Glutamatergic neuron (in vitro differentiated cells): ENCODE measurements at places on chromosomes 4 and X. TPM values are rescaled to one million over a fixed set of nuclear protein-coding genes. Genes with fewer than 3 reads are reported as not detected.
A peak's percentile ranks its signal among the peaks of the same experiment; 100 is the strongest.

DNA sequence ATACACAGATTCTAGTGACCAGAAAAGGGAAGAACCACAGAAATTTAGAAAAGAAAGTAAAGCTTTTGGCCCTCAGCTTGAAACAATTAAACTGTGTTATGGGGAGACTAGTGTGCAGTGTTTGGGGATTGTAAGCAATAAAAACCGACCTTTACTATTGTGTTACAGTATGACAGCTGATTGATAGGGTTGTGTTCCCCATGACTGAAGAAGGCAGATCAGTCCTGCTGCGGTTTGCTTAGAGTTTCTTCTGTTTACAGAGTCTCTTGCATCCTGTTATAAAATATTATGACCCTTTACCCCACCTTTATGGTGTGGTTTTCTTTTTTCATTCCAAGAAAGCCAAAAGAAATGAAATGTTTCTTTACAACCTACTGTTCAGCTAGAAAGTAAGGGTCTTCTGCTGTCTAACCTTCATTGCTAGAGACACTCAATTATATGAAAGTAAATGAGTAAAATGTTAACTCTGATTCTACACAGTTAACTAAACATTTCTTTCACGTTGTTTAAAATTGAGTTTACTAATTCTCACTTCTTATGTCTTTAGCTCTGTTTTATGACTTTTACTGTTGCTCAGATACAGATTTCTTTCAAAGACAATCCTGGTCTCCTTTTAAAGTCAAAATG is 18.1 kb downstream of the CHIC1 start:
- DNase-seq, result no peak

Gene MAGT1
- 8.6 TPM for total RNA-seq

DNA sequence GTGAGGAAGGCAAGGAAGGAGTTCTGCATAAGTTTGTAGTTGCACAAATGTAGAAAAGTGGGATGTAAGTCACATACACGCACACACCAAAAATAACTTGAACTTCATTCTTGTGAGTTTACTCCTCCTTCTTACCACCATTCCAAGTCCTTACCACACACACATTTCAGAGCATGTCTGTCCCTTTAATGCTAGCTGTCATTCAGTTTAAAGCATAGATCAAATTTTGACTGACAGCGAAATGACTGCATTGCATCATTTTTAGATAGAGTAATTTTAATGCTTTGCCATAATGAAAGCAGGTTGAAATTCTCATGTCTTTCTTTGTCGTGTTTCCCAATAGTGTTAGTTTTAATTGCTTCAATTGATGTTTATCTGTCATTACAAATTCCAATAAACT is 629.6 kb upstream of the HTR2C start:
- no peak for DNase-seq

Gene LETM1
- 48.5 TPM for total RNA-seq

DNA sequence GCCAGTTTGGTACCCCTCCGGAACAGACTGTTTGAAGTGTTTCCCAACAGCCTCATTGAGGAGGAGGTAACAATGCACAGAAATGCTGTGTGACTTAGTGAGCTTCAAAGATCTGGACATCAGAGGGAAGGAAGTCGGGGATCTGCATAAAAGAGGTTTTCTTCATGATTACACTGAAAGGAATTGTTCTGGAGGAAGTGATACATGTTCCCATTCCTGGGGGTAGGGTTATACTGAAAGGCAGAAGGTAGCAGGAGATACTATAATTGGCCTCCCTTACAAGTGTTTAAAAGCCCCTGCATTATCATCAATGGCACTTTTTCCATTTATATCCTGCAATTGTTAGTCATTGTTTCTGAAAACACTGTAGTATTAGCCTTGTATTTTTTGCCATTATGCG is 94.0 kb upstream of the DKK2 start:
- no peak for DNase-seq

Gene JADE3
- 14.0 TPM for total RNA-seq

DNA sequence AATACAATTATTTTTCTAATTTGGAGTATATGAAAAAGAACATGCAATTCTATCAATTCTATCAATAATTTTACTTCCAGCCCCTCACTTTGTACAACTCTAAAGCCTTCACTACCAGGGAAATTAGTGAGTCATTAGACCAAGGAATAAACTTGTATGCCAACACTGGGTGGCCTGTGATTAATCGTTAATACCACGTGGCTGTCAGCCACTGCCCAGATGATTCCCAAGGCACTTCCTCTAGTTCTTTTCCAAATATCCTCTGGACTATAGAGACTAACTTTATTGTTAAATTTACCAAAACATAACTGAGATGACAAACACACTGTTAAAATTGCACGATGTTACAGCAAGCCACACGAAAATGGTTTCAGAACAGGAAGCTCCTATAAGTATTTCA is 45.7 kb downstream of the MID1 start:
- no peak for DNase-seq

DNA sequence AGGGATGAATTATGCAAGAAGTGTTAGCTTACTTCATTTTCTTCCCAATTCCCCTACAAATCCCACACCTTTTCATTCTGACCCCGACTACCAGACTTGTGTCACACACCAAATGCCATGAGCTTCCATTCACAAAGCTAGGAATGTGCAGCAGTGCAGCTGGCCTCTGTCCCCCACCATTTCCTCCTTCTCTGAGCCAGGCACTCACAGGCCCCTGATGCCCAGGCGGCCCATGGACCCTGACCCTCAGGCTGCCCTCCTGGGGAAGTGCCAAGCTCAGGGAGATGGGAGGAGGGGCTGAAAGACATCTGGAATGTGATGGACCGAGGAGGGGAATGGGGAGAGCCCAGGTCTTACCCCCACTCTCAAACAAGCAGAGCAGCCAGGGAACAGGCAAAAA is 67.0 kb upstream of the BCOR start:
- DNase-seq, result no peak

GRCh38 chr4:60034361-60034760 is 1165.8 kb upstream of the ADGRL3 start:
- DNase-seq, result no peak

- DNase-seq, result no peak
These were observed 146.6 kb upstream of the CPEB2 start for GRCh38 chr4:14855719-14856061.

DNA sequence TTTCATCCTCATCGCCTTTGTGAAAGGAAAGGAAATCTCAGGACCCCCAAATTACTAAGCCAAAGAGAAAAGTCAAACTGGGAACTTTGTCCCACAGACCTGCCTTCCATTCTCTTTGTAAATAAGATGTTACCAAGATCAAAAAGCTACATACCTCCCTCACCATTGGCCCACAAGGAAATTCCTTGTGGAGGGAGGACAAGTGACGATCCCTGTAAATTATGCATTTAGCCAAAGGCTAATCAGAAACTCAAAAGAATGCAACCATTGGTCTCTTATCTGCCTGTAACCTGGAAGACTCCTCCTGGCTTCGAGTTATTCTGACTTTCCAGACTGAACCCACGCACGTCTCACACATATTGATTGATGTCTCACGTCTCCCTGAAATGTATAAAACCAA is 70.3 kb downstream of the SHOX start:
- no peak for DNase-seq

DNA sequence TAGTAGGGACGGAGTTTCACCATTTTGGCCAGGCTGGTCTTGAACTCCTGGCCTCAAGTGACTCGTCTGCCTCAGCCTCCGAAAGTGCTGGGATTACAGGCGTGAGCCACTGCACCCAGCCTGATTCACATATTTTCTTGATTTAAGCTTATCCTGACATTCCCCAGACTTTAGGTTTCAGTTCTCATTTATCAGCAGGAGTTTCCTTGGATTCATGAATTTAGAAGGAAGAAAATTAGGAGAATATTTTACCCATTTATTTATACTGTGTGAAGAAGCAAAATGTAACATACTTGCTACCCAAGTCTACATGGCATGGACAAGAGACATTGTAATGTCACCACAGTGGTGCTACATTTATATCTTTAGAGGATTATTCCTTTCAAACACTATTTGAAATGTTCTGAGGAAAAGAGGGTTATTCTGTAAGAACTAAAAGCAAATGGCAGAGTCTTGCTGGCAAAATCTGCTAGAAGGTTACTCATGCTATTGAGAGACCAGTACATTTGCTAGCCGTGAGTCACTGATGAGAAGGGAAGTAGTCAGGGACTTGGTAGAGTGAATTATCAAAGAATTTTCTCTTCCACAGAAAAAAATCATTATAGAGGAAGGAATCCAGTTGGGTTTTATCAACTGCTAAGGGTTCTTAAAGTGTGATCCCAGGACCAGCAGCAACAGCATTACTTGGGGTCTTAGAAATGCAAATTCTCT is 26.1 kb upstream of the CFAP299 start:
- no peak for DNase-seq

DNA sequence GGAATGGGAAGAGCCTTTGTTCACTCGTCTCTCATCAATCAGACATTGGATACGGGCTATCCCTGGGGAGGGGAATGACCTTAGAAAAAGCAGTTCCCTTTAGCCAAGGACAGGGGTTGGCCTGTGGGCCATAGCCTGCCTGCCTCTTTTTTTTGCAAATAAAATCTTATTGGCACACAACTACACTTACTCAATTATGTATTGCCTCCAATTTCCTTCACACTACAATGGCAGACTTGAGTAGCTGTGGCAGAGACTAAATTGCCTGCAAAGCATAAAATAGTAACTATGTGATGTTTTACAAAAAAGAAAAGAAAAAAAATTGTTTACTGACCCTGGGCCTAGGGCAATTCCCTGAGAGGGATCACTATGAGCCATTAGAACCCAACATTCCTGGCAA is 23.4 kb downstream of the PPP1R2C start:
- no peak for DNase-seq

Gene GPC4
- 32.8 TPM for total RNA-seq

DNA sequence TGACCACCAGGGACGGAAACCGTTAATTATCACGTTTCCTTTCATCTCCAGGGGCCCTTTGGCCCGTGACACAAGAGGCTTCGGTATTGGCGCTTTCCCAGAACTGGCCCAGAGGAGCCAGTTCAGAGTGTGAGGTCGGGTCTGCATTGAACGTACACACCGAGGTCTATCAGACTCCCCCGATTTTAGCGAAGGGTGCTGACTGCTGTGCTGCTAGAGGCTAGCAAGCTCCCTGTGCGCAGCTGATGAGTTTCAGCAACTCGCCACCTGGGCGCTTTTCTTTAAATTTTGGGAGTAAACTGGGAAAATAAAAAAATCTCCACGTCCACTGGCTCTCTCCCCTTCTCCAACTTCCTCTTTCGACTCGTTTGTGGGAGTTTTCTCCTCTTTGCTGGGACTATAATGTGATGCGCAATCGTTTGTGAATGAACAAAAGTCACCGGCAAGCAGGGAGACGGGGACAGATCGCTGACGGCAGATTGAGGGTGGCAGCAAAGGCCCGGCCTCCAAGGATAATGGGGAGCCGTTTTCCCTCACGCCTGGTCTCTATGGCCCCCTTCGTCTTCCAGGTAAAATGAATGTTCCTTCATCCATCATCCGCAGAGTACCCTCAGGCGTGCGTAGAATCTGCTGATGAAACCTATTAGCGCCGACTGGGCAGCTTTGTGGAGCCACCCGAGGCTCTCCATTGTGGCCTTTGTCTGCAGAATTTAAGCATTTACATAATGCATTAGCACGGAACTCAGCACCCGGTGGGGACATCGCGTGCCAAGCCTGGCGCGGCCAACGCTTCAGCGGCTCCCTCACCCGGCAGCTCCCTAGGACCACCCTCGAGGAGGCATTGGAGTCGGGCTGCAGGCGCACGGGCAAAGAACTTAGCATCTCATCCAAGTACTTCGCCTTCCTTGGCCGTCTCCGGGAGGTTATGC is 1.6 kb upstream of the LRAT start:
- DNase-seq, result peak; percentile 45

DNA sequence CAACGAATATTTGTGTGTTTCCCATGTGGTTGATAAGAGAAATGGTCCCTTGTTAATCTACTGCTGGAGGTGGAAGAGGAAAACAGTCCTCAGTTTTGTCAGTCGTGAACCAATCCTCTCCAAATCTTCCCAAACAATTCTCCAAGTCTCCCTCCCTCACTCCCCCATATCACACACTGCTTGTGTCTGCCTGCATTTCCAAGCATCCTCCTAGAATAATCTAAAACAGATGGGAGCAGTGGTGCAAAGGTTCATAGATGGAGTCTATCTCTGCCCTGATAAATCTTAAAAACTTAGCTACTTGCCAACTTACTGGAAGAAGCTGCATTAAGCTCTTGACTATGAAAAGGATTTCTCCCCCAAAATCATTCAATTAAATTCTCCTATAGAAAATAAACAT is 43.7 kb upstream of the SH3KBP1 start:
- no peak for DNase-seq

GRCh38 chrX:136146614-136147314 is 569 bp upstream of the FHL1 start:
- DNase-seq, result peak; percentile 68

DNA sequence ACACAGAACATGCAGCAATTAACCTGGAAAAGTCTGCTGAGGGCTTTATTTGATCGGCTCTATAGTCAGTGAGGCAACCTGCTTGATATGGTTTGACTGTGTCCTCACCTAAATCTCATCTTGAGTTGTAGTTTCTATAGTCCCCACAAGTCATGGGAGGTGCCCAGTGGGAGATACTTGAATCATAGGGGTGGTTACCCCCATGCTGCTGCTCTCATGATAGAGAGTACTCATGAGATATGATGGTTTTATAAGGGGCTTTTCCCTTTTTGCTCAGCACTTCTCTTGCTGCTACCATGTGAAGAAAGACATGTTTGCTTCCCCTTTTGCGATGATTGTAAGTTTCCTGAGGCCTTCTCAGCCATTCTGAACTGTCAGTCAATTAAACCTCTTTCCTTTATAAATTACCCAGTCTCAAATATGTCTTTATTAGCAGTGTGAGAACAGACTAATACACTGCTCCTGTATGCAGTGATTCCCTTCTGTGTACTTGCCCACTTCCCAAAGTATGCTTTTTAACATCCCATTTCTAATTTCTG is 78.2 kb downstream of the NPFFR2 start:
- no peak for DNase-seq

DNA sequence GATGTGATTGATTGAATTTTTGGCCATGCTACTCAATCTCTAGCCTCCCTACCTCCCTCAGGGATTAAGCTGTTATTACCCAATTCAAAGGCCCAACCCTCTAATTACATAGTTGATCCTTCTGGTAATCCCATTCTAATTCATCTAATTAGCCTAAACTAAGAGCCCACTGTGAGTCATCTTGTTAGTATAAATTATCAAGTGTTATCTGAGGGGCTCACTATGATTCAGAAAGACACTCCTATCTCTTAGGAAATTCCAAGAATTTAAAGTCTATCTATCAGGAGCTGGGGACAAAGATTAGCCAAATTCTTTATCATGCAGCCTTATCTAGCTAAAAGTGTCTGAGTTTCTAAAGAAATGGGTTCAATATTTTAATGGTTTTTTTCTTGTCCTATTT is 32.9 kb upstream of the VEGFC start:
- DNase-seq, result no peak

GRCh38 chrX:38431525-38431924 is 79.1 kb downstream of the OTC start:
- no peak for DNase-seq

DNA sequence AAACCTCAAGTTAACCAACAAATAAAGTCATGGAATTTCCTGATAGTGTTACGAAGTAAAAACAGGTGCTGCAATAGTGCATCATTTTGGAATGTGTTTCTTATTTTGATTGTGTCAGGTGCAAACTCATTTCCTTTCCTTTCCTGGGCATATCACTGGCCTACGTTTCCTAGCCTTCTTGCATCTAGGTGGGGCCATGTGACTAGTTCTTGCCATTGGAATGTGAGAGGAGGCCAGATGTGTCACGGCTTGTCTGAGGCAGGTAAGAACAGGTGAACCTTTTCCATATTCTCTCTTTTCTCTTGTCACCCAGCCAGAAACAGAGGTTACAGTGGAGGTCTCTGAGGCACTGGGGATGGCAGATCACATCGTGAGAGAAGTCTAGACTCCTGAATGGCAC is 868.0 kb downstream of the RPA4 start:
- DNase-seq, result no peak

- peak; percentile 79 for DNase-seq
These were observed at the start of gene ZDHHC15 for GRCh38 chrX:75522565-75523431. Gene ZDHHC15 (minus strand): TSS chrX:75523037. CDS start chrX:75523024, 13 bp downstream.
